ENCODE measurements at places on chromosomes 16 and 17.

DNA sequence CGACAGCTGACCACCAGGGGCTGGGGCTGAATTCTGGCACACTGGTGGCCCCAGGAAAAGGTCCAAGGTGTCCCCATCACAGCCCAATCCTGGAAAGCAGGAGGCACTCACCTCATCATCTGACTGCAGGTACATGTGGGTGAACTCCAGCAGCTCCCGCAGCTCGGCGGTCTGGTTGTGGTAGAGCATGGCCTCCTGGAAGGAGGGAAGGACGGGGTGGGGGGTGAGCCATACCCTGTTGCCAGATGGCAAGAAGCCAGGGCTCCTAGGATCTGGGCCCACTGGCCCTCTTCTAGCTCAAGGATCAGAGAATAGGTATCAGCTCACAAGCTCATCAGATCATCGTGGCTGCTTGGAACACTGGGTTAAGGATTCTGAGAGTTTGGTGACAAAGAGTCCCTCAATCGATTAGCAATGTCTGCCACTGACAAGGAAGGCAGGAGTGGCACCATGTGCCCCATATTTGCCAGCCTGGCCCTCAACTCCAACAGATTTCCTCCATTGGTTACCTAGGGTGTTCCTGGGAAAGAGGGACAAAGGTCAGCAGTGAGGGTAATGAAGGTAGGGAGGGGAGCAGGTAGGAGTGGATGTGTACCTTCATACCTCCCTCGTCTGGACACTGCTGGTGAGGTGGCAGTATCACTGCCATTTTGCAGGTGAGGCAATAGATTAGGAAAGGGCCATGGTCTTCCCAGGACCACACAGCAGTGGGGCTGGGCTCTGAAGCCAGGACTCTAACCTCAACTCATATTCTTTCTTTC, 4.9 kb downstream of the P3H4 start:
- no peak for DNase-seq

- DNase-seq, result peak; percentile 44
These were observed 1.3 kb downstream of the ZNF652 start for GRCh38 chr17:49360796-49361128.

- no peak for DNase-seq
These were observed 2.1 kb downstream of the TBX21 start for GRCh38 chr17:47735139-47735464.

DNA sequence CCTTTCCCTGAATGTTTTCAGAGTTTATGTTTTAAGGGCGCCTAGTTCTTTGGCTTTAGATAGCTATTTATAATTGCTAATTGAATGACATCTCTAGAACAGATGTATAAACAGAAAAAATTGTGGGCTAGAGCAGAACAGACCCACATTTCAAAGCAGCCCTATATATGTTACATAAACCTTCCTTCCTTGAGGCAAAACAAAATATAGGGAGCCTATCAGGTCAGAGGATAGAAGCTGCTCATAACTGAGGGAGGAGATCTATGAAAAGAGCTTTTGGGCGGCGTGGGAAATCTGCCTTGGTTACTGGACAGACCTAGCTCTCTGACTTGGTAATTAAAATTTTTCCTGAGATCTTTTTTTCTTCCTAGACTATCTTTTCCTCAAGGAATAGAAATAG, 68.4 kb downstream of the SPAG9 start:
- no peak for DNase-seq

DNA sequence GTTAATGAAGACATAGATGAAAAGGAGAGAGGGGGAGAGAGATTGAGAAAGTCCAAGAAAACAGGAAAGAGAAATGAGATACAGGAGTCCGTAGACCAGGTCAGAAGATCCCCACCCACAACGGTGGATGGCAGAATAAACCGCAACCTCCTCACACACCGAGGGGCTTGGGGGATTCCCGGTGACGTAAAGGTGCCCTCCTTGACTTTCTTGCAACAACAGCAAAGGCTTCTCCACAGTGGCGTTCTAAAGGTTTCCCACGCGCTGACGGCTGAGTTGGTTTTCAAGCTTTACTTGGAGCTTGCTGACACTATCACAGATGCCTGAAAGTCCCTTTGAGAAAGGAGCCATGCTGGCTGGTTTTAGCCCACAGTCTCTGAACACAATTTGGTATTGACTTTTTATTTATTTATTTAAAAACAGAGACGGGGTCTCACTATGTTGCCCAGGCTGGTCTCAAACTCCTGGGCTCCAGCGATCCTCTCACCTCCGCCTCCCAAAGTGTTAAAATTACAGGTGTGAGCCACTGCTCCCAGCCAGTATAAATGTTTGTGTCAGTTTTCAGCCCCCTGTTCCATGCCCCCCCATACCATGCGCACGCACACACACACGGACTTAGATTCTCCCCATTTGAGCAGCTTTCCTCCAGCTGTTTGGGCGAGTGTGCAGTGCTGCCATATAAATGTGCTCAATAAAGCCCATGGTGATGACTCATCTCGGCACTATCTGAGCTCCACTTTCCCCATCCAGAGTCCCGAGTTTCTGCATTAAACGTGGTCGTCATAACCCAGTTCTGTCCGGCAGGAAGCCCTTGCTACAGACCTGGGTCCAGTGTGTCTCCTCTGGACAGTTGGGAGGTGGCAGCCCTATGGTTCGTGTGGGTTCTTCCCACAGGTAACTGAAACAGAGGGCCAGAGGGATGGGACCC, 33.0 kb upstream of the SEC14L1 start:
- no peak for DNase-seq

GRCh38 chr16:87194172-87194571, 123.0 kb downstream of the C16orf95 start:
- DNase-seq, result no peak

GRCh38 chr16:68234188-68235107, 1.5 kb downstream of the ESRP2 start:
- DNase-seq, result no peak

GRCh38 chr17:34474706-34475105, 104.7 kb upstream of the TMEM132E start:
- DNase-seq, result no peak

DNA sequence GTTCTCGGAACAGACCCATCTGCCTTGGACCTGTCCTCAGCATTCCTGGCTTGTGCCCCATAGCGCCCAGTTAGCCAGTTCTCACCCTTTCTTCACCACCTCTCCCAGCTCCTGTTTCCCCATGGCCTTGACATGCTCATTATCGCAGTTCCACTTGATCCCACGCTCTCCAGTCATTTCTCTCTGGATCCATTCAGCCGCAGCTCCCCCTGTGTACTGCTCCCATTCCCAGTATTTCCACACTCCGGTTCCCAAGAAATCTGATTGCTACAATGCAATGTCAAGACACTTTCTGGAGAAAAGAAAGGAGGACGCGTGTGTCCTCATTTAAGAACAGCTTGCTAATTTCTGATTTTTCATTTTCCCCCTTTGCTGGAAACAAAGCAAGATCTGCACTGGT, 55.4 kb downstream of the TMEM186 start:
- no peak for DNase-seq

- no peak for DNase-seq
These were observed 133.3 kb downstream of the ZNF778 start for GRCh38 chr16:89350701-89351380.

DNA sequence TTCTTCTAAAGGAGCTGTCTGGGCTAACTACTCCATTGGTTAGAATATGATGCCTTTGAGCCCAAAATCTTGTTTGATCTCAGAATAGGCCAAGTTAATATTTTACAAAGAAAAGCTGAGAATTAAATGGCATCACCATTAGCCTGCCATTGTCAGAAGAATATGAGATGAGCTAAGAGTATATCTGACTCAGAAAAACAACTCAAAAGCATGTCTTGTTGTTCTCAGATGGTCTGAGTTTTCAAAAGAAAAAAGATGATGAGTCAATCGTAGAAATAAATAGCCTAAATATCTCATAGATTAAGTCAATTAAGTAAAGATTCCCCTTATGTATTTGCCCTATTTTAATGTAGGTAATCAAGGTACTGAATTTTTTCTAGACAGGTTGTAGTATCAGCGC, 197.1 kb upstream of the TBX2 start:
- DNase-seq, result no peak

GRCh38 chr16:90081606-90081970, 4.5 kb upstream of the PRDM7 start:
- DNase-seq, result no peak

DNA sequence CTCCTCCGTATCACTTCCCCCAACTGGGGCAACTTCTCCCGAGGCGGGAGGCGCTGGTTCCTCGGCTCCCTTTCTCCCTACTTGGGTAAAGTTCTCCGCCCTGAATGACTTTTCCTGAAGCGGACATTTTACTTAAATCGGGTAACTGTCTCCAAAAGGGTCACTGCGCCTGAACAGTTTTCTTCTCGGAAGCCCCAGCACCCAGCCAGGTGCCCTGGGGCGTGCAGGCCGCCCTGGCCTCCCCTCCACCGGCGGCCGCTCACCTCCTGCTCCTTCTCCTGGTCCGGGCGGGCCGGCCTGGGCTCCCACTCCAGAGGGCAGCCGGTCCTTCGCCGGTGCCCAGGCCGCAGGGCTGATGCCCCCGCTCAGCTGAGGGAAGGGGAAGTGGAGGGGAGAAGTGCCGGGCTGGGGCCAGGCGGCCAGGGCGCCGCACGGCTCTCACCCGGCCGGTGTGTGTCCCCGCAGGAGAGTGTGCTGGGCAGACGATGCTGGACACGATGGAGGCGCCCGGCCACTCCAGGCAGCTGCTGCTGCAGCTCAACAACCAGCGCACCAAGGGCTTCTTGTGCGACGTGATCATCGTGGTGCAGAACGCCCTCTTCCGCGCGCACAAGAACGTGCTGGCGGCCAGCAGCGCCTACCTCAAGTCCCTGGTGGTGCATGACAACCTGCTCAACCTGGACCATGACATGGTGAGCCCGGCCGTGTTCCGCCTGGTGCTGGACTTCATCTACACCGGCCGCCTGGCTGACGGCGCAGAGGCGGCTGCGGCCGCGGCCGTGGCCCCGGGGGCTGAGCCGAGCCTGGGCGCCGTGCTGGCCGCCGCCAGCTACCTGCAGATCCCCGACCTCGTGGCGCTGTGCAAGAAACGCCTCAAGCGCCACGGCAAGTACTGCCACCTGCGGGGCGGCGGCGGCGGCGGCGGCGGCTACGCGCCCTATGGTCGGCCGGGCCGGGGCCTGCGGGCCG, 1.6 kb downstream of the HIC1 start:
- peak; percentile 84 for DNase-seq

DNA sequence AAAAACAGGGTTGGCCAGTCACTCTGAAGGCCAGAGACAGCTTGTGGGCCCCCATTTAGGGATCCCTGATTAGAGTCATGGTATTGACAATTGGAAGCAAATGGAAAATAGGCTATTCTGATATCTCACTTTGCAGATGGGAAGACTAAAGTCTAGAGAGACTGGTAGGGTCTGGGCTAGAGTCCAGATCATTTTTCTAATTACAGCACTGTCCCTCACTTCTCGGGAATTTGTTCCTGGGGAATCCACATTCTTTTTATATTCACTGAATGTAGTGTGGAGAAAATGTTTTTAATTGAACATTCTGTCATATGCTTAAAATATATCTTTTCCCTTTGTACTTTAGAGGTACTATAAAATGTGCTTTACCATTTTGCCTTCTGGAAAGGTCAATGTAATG, 1.1 kb downstream of the KATNIP start:
- no peak for DNase-seq

DNA sequence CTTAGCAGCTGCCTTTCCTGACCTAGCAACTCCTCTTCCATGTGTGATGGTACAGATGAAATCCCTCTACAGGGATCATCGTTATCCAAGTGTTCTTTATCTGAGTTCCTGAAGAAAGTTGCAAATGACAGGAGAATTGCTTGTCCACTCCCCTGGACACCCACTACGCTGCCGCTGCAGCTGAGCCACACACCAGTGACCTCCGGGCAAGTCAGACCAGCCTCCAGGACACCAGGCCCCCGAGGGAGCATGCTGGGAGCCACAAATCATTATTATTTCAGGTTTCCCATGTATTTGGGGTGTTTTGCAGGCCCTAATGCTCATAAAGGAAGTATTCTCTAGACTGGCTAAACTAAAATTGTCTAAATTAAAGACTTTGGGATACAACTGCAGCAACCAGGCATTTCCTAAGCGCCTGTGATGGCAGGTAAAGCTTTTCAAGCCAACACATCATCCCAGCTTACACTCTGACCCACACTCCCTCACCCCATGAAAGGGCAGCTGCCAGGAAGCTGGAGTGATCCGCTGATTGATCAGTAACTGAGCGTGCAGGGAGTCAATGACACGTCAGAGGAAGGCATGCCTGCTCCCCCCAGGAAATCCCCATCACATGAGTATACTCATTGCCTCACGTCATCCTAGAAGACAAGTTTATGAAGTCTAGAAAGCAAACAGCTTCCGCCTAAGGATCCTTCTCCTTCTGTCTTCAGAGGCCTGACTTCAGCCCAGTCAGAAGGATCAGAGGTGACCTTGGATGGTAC, 14.4 kb downstream of the FA2H start:
- peak; percentile 15 for DNase-seq

DNA sequence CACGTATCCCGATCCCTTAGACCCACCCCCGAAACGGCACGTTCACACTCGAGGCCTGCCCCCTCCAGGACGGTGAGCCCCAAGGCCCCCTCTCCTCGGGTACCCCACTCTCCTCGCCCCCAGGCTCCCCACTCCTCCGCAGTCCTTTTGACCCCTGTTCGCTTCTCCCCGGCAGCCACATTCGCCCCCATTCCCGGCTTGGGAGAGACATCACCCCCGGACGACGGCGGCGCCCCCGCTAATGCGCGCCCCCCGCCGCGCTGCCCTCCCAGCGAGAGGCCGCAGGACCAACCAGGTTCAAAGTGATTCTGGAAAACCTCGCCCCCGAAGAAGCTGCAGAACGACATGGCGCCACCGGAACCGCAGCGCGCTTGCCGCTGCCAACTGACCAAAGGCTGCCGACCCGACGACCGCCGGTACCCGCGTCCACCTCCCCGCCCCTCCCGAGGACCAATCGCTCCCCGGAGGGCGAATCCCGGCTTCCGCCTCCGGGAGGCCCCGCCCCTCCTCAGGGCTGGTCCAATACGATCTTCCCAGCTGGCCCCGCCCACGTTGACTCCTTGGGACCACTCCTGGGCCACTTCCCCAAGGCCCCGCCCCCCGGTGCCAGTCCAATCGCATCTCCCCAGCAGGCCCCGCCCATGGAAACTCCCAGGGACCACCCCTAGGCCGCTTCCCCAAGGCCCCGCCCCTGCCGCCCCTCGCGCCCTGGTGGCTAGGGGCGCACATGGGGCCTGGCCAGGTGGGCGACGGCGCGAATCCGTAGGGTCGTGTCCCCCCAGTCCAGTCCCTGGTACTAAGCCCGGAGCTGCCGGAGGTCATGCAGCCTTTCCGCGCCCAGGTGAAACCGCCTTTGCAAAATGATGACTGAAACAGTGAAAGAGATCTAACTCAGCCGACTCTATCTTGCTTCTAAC, at the start of gene MSRB1:
MSRB1 (minus strand) TSS at position 390 of the 917 bp plus-strand sequence; CDS start at position 347, 43 bp downstream.
- peak; percentile 100 for DNase-seq
